ENCODE measurements at places on chromosomes 7 and 10. TPM values are rescaled to one million over a fixed set of nuclear protein-coding genes. Genes with fewer than 3 reads are reported as not detected.

Gene NEBL
- under 0.01 TPM for total RNA-seq

Gene ANXA8L1
- total RNA-seq = 0.29 TPM

Gene TRPV5
- not detected for total RNA-seq

Gene PBLD
- total RNA-seq = 13.4 TPM

Gene HECTD2
- total RNA-seq = 17.1 TPM

Gene NMT2
- total RNA-seq = 61.0 TPM

Gene OR2A14
- total RNA-seq = not detected

Gene ASB10
- total RNA-seq = not detected

Gene SNX13
- total RNA-seq = 59.7 TPM

Gene DENND11
- total RNA-seq = 7.6 TPM

Gene LIPN
- not detected for total RNA-seq

Gene GDF2
- total RNA-seq = not detected

Gene FBXL13
- total RNA-seq = 2.2 TPM

Gene LRRTM3
- not detected for total RNA-seq

Gene SPAM1
- total RNA-seq = not detected

Gene ANXA8
- 0.72 TPM for total RNA-seq

Gene ZNF746
- total RNA-seq = 23.6 TPM

Gene MPP7
- 2.2 TPM for total RNA-seq

Measured in osteoblast (primary cell).